NCI-H2227 treated with DMSO at 0.1 percent for 48 hours (cell line): ENCODE measurements at places on chromosomes 2 and 18.

DNA sequence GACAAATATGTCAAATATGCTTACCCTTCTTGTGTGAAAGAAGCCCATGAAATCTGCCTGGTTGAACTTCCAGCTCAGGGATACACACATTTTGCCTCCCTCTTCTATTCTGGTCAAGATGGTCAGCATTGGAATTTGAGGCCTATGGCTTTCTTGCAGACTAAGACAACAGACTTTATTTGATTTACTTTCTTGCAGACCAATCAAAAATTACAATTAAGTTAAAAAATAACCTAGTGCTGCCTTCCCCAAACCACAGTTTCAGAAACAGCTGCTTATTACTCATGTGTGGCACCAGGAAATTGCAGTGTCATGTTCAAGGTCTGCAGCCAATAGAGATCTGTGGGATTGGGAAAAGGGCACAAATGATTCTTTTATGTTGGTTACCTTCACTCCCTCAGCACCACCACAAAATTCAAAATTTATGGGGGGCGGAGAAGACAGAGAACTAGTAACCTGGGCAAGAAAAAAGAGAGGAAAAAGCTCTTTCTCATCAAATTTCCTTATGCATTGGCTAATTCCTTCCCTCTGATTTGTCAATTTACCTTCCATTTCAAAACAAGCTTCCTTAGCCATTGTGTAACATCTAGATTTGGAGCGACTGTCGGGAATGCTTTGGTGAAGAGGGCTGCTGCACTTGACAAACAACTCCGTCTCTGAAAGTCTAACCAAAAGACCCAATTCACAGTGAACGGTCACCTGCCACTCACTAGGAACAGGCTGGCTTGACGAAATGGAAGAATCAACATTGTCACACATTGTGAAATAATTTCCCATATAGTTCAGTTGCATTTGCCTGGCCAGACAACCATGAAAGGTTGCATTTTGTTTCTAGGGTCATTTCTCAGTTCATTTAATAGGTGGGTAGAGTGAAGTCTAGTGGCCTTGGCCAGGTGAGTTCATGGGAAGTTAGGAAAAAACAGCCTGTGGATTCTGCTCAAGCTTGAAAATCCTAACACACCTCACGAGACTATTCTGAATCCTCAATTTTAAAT, 100.4 kb upstream of the FZD5 start:
- no peak for DNase-seq

DNA sequence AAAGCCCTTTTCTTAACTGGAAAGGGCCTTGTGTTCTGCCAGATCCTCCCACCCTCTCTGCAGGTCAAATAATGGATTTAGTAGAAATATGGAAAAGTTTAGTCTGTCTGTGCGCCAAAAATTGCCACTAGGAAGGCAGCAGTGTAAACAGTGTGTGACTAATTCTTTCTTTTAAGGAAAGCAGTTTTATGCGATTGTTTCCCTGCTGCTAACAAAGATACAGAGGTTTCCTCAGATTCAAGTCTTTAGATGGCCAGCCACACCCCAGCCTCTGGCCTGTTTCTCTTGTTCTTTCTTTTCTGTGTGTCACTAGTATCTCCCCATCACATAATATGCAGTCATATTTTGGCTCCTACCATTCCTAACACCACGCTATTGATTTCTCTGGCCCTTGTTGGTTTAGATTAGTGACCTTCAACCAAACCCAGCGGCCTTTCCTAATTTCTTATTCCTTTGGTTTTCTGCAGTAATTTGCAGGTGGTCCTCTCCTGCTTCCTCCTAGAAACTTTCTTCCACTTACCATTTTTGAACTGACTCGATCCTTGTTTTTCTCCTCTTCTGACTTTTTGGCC, 157.4 kb downstream of the LTBP1 start:
- no peak for DNase-seq

- DNase-seq = no peak
These were observed 130.5 kb downstream of the NCK2 start for GRCh38 chr2:105875241-105875640.

DNA sequence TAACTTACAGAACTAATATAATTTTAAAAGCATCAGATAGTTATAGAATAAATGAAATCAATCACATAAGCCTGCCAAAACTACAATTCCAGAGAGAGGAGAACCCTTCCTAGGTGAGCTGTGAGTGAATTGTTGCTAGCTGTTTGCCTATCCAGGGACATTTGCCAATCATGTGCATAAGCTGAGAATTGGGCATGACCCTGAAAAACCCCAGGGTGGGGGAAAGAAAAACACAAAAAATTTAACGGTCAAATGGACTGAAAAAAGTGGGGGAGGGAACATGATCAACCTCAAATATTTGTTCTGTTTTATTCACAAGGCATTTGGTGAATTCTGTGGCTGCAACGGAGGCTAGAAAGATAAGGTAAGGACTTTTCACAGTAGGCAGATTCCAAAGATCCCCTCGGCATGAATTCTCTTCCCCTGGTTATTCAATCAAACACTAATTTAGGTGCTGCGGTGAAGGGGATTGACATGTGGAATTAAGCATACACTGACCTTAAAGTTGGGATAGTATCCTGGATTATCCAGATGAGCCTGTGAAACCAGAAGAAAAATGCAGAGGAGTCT, 203.9 kb upstream of the RGPD4 start:
- no peak for DNase-seq

DNA sequence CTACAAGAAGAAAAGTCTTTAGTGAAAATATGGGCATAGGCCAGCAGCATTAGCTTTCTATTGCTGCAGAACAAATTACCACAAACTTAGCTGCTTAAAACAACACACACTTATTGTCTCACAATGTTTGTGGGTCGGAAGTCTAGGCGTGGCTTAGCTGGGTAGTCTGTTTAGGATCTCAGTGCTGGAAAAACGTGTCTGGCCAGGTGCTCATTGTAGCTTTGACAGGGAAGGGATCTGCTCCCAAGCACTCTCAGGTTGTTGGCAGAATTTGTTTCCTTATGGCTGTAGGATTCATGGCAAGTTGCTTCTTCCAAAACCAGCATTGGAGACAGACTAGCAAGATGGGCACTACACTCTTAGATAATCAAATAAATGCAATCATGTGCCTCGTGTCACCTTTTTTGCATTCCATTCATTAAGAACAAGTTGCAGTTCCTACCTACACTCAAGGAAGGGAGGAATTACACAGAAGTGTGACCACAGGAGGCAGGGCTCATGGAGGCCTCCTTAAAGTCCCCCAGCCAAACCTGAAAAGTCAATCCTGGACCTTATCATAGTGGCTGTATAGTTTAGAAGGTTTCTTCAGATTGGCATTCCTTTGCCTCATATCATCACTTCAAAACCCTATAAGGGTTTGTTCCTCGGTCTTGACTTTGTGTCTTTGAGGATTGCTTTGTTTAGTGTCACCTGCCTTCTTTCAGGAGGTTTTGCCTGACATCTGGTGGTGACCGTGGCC, 17.3 kb downstream of the MRPL30 start:
- no peak for DNase-seq

- no peak for DNase-seq
These were observed 131.4 kb upstream of the MYCN start for GRCh38 chr2:15808944-15809343.
